Activated T-cell treated with anti-CD3 and anti-CD28 coated beads for 4 hours (primary cell): ENCODE measurements at places on chromosomes 3 and 15.

DNA sequence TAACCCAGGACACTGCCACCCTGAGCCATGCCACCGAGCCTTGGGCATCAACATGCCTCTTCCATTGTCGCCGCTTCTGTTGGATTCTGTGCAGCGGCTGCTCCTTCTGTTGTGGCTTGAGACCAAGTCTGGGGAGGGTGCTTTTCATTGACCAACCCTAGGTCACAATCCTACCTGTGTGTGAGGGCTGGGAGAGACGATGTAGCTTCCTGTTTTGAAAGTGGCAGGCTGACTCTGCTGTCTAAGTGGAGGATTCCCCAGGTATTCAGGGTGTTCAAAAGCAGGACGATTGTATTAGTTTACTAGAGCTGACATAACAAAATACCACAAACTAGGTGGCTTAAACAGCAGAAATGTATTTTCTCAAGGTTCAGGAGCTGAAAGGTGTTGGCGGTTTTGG is 13.0 kb upstream of the ACAP2 start:
- no peak for DNase-seq

GRCh38 chr3:9248522-9249271 is 749 bp downstream of the SRGAP3 start:
- DNase-seq, result no peak

DNA sequence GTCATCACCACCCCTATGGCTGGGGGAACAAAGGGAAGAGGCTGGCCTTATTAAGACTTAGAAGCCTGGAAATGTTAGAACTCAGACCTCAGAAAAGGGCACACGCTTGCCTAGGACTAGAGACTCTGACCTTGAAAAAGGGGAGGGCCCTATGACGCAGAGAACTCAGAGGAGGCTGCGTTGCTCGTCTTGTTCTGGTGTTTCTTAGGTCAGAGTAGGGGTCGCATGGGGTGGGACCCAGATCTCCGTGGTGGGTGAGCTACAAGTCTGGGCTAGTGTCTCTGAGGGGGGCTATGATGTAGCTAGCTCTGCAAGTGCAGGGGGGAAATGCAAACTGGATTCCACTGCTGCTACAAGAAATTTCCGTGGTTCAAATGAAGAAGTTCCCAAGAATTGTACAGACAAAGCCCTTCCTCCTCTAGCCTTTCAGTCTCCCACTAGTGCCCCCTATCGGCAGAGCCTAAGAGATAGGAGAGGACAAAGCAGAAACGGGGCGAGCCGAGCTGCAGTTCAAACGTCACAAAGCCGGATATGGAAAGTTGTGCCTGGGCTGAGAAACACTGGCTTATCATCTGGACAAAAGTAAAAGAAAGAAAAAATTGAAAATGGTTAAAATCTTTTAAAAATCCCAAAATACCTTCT is 392.9 kb upstream of the ROBO2 start:
- no peak for DNase-seq

GRCh38 chr3:120780977-120781376 is 38.4 kb downstream of the GTF2E1 start:
- no peak for DNase-seq

DNA sequence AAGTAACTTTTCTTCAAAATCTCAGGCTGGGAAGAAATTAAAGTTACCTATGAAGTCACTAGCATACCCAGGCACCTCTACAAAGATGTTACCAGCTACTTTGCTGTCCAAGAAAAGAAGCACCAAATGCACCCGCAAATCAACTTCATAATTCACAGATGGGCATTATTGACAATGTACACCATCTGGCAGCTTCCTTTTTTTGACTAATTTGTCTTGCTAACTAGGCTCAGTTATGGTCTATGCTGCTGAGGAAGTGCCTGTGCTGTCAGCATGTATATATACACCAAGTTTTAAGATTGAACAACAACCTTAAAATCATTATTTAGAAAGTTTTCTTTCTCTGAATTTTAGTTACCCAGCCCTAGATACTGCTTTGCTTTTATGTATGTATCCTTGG is 93.8 kb downstream of the NSUN3 start:
- DNase-seq, result no peak

DNA sequence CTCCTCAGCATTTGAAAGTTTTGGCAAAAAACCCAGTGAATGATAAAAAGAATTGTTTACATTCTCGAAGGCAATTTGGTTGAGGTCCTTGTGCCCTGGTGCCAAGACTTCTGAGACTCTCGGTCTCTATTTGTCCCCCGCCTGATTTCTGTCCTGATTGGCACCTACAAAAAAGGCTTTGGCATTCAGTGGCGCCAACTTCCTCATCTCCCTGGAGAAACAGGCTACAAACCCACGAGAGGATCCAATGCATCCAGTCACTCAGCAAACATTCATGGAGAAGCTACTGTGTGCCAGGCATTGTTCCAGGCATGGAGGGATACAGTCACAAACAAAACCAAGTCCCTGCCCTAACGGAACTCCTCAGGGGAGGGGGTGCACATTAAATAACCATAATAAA is 42.7 kb downstream of the HES1 start:
- no peak for DNase-seq

GRCh38 chr3:141722081-141722480 is 16.0 kb upstream of the RNF7 start:
- DNase-seq, result no peak

DNA sequence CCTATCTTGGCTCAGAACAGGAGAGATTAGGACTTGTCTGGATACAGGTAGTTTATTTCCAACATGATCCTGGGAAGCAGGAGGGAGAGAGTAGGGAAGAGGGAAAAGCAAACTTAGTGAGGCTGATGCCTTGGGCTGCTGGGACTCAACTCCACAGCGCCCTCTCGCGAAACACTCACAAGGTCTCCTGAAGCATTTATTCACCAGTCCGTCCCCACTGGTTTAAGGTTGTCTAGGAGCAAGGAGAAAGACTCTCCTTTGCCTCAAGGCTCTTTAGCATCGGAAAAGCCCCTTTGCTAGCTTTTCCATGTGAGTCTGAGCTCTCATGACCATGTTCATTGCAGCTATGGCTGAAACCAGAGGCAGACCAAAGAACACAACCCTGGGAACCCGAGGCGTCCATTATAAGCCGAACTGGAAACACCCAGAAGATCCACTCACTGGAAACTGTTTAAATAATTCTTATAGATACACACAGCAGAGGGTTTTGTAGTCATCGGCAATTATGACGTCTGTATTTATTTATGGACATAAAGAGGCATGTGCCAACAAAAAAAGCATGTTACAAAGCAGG is 244.5 kb downstream of the CD47 start:
- no peak for DNase-seq

- no peak for DNase-seq
These were observed 30.8 kb upstream of the BHLHE40 start for GRCh38 chr3:4948395-4948794.

DNA sequence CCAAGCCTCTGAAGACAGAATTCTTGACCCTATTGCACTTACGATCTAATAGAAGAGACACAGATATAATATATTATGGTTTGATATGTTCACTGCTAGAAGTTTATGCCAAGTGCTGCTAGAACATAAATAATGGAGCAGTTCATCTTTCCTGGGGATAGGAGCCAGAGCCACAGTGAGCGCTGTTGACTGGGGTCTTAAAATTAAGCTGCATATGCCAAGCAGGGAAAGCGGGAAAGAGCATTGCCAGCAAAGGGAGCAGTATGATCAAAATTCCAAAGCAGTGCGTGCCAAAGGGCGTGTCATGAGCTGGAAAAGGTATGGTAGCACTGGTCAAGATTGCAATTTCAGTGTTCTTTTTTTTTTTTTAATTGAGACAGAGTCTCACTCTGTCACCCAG is 49.1 kb upstream of the ABHD2 start:
- no peak for DNase-seq

DNA sequence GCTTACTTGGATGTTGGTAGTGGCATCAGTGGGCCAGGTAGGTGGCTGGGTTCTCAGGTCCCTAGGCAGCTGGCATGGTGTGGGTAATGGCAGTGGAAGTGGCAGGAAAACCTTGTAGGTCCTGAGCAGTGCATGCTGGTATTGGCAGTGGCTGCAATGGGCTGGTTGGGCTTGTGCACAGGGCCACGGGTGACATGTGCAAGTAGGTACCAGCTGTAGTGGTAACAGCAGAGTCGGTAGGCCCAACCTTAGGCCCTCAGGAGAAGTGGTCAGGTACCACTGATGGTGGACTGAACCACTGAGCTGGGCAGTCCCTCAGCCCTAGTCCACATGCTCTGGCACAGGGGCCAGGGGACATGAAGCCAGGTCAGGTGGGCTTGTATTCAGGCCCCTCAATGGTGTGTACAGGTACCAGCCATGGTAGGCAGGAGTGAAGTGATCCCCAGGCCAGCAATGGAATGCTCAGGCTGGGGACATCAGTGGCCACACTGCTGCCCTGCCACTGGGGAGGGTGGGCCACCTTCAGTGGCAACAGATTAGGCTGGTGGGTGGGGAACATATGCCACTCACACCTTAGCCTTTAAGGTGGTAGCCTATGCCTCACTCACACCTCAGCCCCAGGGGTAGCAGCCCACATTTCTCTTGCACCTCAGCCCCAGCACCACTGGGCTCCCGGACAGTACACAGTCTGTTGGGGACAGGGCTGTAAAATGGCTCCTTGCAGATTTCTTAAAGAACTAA is 118.1 kb downstream of the LRRK1 start:
- DNase-seq, result no peak
